ENCODE measurements at places on chromosomes 11 and 22.

GRCh38 chr11:46332568-46333393, 14.5 kb upstream of the DGKZ start:
- no peak for DNase-seq

DNA sequence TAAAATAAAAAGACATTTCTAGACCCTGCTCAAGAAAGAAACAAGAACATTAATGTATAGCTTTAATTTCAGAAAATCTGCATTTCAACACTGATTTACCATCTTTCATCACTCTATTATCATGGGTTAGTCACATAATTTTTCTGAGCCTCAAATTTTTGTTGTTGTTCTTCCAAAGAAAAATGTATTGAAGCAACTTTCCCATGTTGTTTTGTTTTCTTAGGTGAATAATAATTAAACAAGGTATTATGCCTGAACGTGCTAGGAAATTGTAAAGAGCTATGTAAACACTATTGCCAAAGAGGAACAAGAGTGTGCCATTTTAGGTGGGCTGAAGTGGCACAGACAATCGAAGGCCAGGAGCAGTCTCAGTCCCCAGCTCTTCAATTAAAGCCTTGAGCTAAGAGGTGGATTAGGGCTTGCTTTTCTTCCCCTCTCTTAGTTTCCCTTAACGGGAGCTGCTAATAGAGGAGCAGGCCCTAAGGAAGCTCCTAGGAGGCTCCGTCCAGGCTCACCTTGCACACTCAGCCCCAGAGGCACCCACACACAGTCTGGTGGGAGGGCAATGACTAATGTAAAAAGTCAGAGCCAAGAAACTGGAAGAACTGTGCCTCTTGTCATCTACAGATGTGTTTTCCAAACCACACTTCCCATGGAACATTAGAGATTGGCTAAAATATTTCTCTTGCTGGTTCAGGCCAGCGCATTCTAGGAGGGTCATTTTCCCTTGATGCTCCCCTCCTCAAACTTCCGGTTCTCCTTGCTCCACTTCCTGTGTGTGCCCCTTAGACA, 8.8 kb upstream of the UBASH3B start:
- DNase-seq, result peak; percentile 18

- no peak for DNase-seq
These were observed 41.9 kb upstream of the TSPAN18 start for GRCh38 chr11:44684859-44685281.

DNA sequence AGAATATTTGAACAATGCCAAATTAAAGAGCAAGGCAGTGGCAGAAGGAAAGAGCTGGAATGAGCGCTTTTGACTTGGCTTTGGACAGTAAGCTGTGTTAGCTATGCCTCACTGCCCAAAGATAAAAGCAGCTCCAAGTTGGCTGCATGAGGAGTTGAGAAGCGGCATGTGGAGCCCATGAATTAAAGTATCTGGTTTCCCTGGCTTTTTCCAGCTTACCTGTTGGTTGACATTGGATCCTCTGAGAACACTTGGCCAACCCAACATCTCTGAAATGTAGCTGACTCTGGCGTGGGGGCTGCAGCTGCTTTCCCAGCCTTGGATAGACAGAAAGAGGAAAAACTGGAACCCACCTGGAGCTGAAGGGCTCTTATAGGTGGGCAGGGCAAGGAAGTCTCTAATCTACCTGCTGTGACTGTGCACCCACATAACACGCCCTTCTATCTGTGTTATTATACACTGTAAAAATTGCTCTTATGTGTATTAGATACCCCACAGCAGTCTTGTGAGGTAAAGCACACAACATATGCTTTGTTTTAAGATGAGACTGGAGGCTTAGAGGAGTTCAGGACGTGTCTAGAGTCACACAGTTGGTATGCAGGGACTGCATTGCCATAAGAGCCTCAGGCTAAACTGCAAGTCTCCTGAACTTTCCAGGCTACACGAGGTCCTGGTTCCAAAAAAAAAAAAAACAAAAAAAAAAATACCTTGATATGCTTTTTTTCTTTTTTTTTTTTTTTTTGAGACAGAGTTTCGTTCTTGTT, 5.8 kb downstream of the UBASH3B start:
- DNase-seq, result no peak

DNA sequence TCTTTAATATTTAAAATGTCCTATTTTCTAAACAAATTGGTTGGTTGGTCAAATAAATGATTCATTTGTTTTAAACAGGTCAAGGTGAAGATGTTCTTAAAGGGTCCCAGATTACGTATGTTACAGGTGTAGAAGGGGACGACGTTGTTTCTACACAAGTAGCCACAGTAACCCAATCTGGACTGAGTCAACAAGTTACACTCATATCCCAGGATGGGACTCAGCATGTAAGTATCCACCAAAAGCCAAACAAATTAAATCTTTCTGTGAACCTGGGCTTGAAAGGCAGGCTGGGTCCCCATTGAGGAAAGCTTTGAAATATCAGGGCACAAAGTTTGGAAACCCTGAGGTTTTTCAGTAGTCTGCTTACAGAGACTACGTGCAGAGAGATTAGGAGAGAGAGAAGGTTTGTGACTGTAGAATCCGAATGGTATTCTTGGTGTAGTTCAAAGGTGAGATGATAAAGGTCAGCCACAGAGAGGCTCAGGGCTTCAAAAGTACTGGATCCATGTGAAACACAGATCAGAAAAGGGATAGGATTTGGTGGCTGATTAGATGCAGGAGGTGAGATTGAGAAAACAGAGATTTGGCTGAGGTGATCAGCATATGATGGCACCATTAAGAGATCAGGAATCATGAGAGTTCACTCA, 51.7 kb downstream of the ZNF143 start:
- DNase-seq, result no peak

- DNase-seq, result no peak
These were observed 8.8 kb upstream of the C11orf91 start for GRCh38 chr11:33709466-33709865.

DNA sequence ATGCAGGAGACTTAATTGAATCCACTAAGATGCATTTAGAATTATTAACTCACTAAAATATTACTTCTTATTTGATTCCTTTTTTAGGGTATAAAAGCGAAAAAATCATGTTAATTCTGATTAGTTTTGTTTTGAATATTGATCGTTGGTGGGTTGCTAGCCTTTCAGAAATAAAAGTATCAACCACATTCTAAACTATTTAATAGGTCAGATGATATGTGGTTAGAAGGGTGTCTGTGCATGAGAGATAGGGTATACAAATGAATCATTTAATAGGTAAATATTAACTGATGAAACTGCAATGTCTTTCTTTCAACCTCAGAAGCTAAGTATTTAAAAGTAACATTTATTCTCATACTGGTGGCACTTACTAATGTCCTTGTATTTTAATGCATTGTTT, 515.1 kb downstream of the CNTN5 start:
- DNase-seq, result no peak

Measured in inflammatory macrophage (primary cell).